Foreskin fibroblast (primary cell): ENCODE measurements at places on chromosomes 12 and 14.

DNA sequence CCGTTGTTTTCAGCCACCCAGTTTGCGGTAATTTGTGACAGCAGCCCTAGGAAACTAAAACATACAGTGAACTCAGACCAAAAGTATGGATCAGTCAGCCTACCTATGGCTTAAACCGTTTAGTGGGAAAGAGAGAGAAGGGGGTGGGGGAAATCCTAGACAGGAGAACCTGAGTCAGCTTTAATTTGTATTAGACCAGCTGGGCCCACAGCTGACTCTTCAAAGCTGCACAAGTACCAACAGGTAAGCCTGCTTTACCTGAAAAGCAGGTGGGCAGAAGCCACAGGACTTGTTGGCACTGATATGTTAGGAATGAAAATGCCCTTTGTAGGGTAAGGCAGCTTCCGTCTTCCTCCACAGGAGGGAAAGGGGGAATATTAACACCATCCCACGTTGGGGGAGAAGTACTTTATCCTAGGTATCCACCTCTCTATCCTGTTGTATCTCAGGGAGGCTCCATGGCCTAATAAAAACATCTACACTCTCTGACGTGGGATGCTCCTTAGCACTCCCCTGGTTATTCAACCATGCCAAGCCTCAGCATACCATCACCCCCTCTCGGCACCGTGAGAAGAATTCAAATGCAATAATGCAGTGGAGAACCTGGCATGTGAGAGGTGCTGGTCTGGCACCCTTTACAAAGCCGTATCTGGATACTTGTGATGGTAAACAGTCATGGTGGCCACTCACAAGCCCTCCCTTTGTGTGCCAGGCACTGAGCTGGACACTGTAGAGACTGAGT lies 70.3 kb downstream of the STON2 start:
- no peak for DNase-seq

- no peak for DNase-seq
These were observed 164.2 kb downstream of the ALG10 start for GRCh38 chr12:34186492-34186891.

- DNase-seq = no peak
These were observed 13.3 kb downstream of the NGDN start for GRCh38 chr14:23482823-23483148.

DNA sequence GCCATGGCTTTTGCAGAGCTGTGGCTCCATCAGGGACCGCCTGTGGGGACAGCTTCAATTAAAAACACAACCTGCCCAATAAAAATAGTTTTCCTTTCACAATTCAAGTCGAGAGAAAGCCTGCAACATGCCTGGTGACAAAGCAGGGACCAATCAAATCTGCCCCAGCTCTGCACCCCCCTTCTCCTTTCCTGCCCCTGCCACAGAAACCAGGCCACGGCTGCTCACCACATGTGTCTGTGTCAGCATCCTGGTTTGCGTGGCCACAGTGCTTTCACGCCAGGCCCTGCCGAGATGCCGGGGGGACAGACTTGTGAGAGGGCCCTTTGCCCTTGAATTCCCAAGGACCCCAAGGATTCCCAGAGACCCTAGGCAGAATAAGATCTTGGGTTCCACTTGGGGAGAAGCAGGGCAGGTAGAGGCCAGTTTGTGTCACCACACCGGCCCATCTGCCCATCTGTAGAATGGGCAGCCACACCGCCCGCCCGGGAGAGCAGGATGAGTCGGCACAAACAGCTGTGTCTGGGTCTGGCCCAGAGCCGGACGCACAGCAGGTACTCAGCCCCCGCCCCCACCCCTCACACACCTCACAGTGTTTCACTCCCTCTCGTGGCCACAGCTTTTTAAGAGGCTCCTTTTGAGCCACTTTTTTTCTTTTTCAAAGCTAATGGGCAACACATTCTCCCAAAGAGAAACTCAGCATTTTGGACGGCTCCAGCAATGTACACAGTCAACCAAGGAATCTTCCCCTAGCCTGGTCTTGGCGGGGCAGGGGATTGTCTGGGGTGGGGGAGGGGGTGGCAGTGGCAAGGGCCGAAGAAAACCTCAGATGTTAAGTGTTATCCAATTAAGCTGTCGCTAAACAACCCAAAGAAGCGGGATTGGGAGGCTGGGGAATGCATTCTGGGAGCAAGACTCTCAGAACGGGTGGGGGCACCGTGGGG lies 41.5 kb downstream of the BCL11B start:
- DNase-seq = no peak

DNA sequence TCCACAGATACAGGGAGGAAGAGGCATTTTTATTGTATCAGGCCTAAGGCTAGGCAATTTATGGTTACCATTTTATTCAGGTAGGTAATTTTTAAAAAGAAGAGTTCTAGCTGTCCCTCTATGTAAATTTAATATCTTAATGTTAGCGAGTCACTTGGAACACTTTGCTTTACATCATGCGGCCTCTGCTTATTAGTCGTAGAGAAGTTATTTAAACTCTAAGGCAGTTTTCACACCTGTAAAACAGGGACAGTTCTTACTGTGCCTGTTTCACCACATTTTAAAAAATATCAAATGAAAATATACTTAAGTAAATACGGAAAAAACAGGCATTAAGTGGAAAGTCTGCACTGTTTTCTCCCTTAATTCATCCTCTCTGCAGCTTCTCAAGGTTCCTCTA lies 71.4 kb upstream of the POC1B start:
- no peak for DNase-seq

DNA sequence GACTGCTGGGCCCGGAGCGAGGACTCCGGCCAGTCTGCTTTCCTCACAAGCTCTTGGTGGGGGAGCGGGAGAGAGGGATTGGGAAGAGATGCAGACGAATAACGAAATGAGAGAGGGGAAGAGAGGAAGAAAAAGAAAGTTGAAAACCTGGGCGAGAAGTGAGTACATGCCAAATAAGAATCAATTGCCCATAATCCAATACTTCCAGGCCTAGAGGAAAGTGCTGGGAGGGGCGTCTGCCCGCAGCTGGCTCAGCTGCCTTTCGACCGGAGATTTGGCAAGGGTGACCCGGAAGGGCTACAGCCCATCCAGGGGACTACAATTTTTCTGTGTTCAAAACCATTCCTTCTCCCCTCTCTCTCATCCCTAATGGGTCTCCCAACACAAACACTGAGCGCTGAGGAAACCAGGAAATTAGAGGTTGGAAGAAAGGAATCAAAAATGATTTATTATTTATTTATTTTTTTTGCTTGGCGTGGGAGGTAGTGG lies 4.9 kb downstream of the NKX2-1 start:
- DNase-seq = no peak

GRCh38 chr14:55710506-55711041 lies 130.6 kb downstream of the KTN1 start:
- no peak for DNase-seq

DNA sequence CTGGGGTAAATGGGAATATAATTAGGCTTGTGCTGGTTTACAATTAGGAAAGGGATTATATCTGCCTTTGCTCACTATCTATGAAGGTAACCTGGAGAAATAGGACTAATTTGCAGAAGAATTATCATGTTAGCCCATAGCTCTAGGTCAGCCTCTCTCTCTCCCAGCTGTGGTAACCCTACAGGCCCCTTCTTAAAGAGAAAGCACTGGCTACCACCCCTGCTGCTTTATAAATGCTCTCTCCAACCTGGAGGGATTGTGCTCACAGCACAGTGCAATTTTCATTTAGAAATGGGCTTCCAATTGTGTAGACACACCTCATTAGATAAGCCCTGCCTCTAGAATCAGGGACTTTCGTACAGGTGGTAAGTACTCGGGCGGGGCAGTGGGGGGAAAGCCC lies 22.7 kb upstream of the MGST1 start:
- DNase-seq = no peak

GRCh38 chr14:104422837-104423681 lies 156.5 kb upstream of the C14orf180 start:
- no peak for DNase-seq

- no peak for DNase-seq
These were observed 47.4 kb downstream of the ST8SIA1 start for GRCh38 chr12:22287101-22287500.

GRCh38 chr14:71595441-71595840 lies 336.8 kb upstream of the RGS6 start:
- peak; percentile 35 for DNase-seq

- DNase-seq = no peak
These were observed 555.2 kb downstream of the DIO2 start for GRCh38 chr14:79656056-79656455.

GRCh38 chr14:48665077-48665784 lies 920.9 kb downstream of the RPS29 start:
- DNase-seq = no peak

DNA sequence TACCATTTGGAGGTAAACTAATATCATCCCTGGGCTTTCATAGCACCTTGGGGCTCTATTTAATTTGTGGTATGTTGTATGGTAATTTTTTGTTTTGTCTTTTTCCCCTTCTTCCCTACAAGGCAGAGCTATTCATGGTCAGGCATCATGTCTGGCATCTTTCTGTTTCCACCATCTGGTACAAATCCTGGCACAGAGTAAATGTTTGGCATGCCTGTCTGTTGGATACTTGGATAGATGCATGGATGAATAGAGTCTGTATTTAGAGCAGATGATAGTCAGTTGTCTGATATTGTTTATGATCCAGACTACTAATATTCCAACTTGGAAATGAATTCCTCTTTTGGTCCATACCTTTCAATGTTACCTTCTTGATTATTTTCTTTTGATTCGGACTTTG lies 139.8 kb downstream of the NEDD1 start:
- DNase-seq = no peak

DNA sequence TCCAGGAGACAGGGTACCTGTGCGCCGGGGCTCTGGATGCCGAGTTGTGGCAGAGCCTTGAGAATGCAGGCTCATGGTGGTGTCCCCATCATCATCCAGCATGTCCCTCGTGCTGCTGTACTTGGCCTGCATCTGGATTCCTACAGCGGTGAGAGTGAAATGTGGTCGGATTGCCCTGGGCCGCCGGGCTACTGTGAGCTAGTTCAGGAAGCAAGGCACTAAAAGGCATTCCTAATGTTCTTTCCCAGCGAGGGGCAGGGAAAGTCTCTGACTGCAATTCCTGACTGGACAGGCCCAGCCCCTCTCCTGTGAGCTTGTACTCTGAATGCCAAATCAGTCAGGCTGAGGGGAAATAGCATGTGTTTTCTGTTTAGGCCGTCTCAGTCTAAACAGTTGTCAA lies at the start of gene CLEC1A:
CLEC1A (minus strand) TSS at position 195 of the 400 bp plus-strand sequence; CDS start at position 132, 63 bp downstream.
- DNase-seq = no peak

DNA sequence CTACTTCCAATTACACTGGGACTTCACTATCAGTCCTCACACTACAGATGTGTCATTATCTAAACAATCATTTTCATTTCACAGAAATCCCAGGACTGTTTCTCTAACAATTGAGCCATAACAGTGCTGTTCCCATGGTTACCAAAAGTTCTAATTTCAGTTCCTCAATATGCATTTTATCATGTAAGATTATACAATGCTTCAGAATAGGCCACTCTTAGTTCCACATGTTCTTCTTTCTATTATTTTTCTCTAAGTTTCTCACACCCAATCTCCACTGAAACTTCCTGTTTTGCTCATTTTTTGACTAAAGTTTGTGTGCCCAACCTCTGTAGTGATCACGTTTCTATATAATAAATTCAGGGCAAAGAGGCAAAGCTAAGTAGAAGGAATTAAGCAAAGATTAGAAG lies 185.8 kb downstream of the DUSP6 start:
- peak; percentile 58 for DNase-seq

DNA sequence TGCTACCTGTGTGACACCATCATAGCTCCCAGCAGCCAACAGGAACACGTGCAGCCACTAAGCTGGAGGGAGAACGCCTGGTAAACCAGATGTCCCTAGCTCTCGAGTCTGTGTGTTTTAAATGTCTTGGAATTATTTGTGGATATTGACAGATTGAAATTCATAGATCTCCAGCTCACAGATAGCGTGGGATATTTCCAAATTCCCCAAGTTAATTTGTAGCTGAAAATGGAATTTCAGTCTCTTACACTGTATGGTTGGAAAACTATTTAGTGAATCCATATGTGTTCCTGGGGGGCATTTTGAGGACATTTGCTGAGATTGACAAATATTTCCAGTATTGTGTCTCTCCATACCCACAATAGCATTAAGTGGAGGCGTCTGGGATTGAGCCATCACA lies 618.6 kb upstream of the TMEM132C start:
- DNase-seq = no peak

DNA sequence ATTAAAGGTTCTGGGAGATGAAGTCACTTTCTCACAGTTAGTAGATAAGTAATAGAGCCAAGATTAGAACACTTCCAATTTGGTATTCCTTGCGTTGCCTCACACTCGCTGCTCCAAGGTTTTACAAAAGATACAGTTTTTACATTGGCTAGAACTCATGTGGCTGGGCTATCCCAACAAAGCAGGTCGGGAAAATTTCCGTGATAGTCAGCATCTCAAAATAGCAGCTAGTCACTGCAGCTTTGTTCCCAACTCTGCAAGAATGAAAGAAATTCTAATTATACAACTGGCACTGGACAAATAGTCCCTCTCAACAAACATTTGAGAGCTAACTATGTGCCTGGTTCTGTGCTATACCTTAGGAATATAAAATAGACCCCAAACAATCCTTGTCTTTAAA lies 24.6 kb upstream of the PPP1R12A start:
- DNase-seq = no peak

DNA sequence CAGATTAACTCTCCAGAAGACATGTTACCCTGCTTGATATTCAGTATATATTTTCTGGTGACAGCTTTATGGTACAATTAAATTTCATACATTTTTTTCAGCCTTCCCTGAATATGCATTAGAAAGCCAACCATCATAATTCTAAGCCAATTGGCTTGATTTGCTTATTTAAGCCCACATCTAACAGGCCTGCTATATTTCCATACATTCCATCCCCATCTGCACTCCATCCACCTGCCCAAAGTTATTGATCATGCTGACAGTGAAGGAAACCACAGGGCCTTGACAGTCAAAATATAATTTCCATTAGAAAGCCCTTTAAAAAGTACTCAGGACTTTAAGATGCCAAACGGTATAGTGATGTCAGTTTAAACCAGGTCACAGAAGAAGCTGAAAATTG lies 164.3 kb downstream of the GXYLT1 start:
- DNase-seq = no peak

- no peak for DNase-seq
These were observed 57.2 kb downstream of the LTBP2 start for GRCh38 chr14:74554742-74555362.

DNA sequence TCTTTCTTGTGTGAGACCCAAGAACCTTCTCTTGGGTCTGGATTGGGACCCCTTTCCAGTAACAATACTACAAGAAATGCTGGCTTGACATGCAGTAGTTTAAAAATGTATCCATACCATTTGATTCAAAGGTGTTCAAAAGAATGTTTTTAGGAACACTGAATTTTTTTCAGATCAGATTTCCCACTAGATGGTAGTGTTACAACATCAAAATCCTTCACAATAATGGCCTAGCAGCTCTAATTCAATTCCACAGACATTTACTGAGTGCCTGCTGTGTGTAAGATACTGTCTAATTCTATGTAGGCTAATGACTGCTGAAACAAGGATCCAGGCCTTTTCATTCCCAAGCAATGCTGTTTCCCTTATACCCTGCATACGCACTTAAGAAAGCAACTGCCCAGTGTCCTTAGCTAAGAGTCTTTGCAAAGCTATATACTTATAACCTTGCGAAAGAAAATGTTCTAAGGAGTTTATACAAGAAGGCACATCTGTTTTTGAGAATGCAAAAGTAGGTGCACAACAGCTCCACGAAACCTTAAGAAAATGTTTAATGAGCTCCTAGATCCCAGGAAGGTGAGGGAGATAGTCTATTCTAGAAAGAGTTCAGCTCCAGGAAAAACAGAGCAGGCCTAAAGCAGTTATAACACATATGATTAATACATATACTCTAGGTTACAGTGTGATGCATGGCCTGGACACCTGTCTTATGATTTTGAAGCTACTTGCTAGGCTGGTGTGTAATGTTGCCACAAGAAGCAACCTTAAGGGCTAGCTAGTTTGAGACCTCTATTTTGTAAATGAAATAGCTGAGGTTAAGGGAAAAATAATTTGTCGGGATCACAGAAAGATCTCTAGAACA lies 50.9 kb upstream of the PKP2 start:
- DNase-seq = no peak
